ENCODE measurements at places on chromosomes 2 and 18.
A peak's percentile ranks its signal among the peaks of the same experiment; 100 is the strongest.

- DNase-seq = no peak
Observed at GRCh38 chr18:59623456-59624368, 73.5 kb downstream of the CCBE1 start.

GRCh38 chr2:32008805-32009515 is 1.8 kb downstream of the MEMO1 start:
- DNase-seq = no peak

GRCh38 chr18:55920063-55920462 is 332.1 kb upstream of the TCF4 start:
- no peak for DNase-seq

- DNase-seq = no peak
Observed at GRCh38 chr2:209239585-209239938, 184.3 kb upstream of the MAP2 start.

DNA sequence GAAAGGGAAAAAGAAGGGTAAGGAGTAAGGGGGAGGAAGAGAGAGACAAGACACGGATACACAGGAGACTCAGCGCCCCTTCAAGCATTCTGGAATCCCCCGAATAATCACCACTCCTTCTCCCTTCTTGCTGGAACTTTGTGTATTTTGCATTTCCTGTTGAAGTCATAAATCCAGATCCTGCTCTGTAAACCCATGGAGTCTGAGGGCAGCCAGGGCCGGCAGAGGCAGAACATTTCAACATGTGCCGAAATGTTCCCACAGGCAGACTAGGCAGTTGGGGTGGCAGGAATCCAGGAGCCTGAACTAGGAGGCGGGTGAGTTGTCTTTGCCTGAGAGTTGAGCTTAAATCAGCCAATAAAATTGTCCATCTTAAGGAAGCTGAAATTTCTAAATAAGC is 193.1 kb downstream of the SH3RF3 start:
- no peak for DNase-seq

- DNase-seq = no peak
Observed at GRCh38 chr18:31791817-31792579, 31.3 kb upstream of the SLC25A52 start.

GRCh38 chr2:128645631-128646030 is 327.0 kb upstream of the HS6ST1 start:
- DNase-seq = peak; percentile 3

GRCh38 chr2:75055820-75056675 is 97.6 kb downstream of the POLE4 start:
- no peak for DNase-seq

- DNase-seq = no peak
Observed at GRCh38 chr2:63494100-63494499, 94.2 kb downstream of the WDPCP start.

- DNase-seq = no peak
Observed at GRCh38 chr2:207243601-207244000, 77.9 kb upstream of the KLF7 start.

DNA sequence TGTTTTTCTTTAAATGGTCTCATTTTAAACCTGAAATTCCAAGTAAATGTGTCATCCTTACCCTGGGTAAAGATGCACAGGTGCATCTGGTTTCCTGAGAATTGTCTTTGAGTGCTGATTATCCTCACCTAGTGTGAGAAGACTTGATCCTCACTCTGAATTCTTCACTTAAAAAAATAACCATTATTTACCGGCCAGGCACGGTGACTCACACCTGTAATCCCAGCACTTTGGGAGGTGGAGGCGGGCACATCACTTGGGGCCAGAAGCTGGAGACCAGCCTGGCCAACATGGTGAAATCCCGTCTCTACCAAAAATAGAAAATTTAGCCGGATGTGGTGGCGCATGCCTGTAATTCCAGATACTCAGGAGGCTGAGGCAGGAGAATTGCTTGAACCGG is 9.9 kb upstream of the WNT6 start:
- no peak for DNase-seq

DNA sequence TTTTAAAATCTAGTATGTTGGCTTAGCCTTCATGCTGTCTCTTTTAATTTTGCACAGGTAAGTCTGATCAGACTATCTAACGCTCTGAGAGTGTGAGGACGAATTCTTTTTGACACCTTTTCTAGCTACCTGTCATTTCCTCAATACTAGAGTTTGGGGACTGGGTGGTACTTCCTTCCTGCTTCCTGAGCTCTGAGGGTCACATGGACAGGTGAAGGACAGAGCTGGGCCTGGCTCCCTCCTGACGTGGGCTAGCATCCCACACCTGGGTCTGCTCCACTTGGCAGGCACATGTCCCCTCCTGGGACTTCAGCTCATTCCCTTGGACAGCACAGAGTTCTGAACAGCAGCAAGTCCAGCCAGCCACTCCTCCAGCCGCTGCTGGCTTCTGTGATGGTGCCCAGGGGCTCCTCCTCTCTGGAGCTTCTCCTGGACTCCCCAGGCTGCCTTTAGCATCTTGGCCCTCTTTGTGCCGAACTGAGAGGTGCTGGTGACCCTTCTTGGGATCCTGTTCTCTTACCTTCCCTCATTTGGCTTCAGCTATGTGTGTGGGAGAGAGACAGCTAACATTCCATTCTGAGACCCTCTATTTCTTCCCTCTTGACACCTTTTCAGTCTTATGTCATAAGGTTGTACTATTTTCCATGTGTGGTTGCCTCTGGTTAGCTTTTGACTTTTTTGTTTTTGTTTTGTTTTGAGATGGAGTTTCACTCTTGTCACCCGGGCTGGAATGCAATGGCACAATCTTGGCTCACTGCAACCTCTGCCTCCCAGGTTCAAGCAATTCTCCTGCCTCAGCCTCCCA is 106.9 kb downstream of the B3GNT2 start:
- no peak for DNase-seq

GRCh38 chr18:58819051-58819450 is 45.6 kb upstream of the ZNF532 start:
- no peak for DNase-seq

DNA sequence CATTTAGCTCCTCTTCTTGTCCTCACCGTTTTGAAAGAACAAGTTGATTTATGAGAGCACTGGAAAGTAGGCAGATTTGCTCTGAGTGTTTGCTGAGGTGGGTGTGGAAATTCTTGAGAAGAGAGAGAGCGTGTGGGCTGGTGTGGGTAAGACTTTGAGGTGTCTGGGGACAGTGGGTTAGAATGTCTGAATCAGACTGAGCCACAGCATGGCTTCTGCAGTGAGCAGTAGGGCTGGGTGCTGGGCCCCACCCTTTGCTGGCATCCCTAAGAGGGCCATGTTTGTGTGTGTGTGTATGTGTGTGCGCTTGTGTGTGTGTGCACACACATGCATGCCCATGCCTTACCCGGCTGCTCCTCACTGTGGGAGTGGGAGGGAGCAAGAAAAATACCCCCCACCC is 63.7 kb downstream of the COPS8 start:
- DNase-seq = no peak

DNA sequence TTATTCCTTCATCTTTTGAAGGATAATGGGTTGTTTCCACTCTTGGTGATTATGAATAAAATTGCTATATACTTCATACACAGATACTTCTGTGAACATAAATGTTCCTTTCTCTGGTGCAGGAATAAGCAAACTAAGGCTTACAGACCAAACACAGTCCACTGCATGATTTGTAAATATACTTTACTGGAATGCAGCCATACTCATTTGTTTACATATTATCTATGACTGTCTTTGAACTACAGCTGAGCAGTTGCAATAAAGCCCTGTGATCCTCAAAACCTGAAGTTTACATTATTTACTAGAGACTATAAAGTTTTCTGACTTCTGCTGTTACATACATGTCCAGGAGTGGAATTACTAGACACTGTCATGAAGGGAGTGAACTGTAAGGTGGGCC is 381.0 kb upstream of the CNTNAP5 start:
- no peak for DNase-seq

DNA sequence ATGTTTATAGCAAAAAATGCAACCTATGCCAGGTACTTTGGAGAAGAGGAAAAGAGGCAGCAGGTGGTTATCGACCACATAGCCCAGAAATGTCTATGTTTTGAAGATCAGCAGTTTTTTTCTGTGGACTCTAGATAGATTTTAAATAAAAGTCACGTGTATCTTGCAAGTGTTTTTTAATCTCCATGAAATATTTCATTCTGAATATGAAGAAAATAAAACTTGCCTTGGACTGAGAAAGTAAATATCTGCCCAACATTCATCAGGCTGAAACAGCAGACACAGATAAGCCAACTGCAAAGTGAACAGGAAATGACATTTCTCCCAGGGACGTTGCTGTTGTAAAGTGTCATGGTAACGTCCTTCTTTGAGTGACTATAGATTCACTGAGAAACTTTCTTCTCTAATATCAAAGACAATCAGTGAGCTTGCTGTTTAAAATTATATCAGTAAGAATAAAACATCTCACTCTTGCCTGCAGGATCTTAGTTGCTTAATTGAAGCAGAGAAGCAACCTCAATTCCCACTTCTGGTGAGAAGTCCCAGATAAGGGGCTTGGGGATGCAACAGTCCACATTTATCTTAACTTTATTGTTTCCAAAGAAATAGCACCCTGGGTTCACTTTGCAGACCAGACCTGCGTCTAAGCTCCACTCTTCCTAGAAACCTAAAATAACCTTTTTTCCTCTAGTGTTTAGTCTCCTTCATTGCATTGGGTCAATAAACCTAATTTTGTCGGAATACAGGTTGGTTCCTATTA is 6.3 kb downstream of the MYOM1 start:
- DNase-seq = no peak

GRCh38 chr18:68418881-68419280 is 296.0 kb downstream of the TMX3 start:
- no peak for DNase-seq

DNA sequence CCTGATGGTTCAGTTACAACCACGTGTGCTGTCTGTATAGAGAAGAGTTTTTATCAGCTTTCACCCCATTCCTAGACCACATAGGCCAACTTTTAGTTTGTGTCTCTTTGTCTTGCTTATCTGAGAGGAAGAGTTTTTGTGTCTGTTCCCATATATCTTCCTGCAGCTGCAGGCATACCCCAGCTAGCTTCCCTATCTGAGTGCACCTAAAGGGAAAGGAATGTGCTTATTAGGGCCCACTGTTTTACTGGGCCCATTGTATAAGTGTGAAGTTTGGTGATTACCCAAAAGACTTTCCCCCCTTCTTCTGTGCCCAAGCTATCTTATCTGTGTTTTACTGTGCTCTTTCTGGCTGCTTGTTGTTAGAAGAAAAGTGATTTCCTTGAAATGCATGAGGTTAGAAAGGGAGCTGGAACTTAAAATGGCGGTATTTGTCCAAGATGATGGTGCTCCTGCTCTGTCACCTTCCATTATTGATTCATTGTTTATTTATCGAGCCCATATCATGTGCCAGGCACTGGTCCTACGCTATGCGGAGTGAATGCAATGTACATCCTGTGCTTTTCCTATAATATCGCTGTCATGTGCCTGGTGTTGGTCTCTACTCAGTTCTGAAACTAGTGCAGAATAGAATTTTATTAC is 57.2 kb downstream of the NYAP2 start:
- no peak for DNase-seq

DNA sequence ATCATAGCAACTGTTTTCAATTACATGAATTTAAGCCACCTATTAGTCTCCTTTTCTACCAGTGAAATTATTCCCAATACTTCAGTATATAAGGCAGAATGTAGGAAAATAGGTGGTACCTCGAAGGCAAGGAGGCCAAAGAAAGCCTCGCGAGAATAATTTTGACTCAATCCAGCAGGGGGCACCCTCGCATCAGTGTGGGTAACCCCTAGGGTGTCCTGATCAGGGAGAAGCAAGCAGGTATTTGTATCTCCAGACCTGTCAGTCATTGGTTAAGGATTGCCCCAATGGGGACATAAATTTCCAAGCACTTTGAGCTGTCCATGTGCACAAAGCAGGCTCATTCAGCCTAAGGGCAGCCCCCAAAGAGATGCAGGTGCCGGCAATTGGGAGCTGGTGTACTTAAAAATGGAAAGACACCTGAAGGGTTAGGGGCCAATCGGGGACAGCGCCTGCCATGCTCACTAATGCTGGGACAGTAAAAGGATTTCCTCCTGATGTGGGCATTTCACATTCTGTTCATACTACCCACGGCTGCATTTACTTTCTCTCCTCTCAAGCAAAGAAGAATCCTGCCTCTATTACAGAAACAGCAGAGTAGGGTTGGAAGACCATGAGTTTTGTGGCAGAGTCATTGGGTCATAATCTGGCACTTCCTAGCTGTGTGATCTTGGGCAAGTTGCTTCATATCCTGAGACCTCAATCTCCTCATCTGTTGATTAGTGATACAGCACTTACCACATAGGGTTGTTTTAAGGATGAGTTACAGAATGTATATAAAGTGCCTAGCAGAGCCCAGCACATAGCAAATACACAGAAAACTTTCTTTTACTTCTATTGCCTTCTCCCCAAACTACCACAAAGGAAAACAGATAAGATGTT is 136.1 kb downstream of the ICOS start:
- DNase-seq = peak; percentile 11
